ENCODE measurements at places on chromosomes 12 and 14.
A peak's percentile ranks its signal among the peaks of the same experiment; 100 is the strongest.

GRCh38 chr14:31206536-31207286 lies 882 bp downstream of the HECTD1 start:
- peak; percentile 50 for DNase-seq

- DNase-seq, result no peak
Observed at GRCh38 chr12:103829092-103829491, 11.9 kb downstream of the NT5DC3 start.

- DNase-seq, result no peak
Observed at GRCh38 chr14:35242599-35243311, 49.4 kb upstream of the PSMA6 start.

DNA sequence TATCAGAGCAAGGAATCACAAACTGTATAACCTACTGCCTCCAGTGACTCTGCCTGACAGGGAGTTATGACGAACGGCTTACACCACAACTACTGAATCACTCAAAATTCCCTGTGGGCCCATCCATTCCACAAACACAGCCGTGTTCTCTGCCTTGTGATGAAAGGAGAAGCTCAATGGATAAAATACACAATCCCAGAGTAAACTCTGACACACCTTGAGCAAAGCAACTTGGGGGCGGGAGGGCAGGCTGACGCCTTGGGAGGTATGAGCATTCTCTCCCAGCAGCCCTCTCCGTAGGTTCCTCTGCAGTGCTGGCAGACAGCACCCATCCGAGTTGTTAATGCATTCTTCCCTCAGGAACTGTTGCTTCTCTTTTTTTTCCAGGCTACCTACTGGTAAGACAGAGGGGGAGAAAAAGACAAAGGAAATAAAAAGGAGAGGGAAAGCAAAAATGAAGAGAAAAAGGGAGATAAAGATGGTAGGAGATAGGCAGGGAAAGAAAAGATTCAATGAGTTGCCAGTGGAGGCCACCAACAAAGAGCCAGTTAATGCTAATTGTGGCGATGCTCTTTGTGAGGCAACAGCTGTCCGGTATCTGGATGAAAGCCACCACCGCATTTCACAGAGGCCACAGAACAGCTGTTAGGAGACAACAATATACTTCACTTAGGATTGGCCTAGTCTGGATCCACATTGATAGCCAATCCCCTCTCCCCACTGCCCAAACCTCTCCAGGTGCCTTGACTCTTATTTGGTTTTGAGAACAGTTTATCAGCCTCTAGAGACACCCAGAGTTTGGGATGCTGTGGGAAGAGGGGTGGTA lies 4.7 kb upstream of the DIO2 start:
- DNase-seq, result peak; percentile 1

- DNase-seq, result no peak
Observed at GRCh38 chr12:89245090-89245489, 107.2 kb downstream of the DUSP6 start.

- peak; percentile 24 for DNase-seq
Observed at GRCh38 chr14:99561864-99562263, 42.1 kb downstream of the CCDC85C start.

DNA sequence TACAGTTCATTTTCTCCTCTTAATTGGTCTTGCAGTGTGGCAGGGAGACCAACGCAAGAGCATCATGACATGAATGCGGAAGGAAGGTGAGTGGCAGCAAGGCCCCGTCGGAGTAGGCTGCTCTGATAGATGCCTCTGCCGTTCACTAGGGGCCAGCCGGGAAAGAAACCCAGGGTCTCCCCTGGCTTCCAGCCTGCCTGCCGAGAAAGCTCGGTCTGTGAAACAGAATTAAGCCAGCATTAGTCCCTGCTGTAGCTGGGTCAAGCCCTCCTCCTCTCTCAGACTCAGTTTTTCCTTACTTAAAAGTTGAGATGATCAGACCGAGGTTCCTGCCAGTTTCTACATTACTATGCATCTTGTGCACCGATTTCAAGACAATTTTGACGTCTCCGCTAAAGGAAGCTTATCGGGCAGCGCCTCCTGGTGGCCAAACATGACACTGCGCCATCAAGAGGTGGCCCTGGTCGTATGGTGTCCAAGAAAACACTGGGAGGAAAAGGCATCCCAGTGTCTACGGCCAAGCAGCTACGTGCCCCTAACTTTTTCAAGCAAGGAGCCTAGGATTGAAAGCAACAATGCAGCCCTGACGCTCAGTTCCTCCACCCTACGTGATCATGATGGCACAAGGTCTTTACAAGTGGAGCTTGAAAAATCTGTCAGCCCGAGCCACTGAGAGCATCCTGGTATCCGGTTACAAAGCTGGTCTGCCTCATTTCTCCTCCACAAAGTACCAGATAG lies 131.6 kb downstream of the KSR2 start:
- peak; percentile 54 for DNase-seq

DNA sequence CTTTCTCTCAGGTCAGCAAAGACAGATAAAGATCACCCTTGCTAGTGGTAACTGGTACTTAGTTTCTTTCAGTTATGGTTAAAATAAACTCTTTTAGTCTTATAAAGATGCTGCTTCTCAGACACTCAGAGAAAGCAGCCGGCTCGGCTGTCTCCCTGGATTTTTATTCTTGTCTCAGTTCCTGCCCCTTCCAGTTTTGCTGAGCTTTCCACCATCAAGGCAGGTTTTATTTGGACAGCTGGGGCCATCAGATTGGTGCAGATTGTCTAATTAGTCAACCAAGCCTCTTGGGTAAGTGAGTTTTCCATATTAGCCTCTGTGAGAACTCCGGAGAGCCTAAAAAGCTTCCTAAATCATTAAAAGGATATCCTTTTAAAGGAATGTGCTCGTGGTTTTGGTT lies 130.8 kb upstream of the BMP4 start:
- DNase-seq, result no peak

DNA sequence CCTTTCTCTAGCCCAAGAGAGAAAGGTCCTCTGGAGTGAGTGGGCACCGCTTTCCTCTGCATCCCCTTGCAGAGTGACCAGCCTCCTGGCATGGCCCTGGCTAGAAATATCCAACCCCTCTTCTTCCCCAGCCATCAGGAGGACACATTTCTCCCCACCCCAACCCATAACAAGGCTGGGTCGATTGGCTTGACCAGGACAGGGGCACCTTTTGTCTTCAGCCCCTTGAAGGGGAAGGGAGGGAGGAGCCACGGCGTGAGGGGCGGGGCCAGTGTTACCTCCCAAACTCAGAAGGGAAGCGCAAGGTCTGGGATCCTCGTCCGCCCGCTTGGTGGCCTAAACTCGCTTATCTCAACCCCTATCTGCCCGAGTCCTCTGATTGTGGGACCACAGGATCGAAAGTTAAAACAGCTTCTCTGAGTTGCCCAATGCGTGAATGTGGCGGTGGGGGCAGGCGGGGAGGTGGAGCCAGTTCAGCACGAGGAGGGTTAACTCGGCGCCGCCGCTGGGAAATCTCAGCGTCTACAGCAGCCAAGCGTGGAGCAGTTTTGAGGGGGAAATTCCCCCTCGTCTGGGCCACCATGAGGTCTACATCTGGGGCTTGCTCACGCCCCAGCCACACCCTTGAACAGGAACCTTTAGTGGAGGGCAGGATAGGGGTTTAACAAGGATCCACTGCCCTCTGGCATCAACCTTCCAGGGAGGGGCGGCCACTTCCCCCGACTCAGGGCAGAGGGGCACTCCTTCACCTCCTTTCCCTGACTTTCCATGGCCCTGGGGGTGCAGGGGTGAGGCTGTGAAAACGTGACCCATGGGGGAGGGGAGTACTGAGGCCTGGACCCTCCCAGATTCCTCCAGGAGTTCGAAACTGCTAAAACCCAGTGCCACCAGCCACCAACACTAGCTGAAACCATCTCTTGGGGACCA lies 795 bp downstream of the STAT6 start:
- DNase-seq, result peak; percentile 46

DNA sequence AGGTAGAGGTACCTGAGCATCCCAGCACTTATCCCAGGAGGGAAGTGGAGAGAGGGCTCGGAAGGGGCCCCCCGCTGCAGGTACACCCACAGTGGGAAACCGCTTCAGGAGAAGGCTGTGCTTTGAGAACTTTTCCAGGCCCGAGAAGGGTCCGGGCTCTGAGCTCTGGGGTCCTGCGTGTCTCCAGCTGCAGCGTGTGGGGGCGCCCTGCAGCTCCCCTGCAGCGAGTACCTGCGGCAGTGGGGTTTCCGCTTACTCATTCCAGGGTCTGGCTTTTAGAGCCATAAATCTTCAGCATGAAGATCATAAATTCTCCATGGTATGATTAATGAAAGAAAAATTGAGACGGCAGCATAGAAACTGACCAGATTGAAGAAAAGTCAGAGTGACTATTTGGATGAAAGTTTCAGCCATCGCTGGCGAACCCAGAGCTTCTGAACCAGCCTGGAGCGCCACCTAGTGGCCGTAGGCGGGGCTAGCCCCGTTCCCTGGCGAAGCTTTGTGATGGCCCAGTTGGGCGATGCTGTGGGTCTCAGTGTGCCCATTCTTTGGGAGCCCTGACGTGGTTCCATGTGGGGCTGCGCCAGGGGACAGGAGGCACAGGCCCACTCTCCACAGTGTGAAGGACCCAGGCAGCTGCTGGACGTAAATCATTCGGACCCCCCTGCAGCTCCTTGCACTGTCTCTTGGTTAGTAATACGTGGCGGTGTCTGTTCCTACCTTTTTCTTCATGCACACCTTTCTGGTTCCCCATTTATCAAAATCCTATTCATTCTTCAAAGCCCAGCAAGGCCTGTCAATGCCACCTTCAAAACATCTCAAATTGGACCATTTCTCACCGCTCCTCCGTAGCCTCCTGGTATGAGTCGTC lies 198.2 kb downstream of the TSPAN9 start:
- DNase-seq, result peak; percentile 56

GRCh38 chr12:66929121-66929520 lies 250.2 kb upstream of the GRIP1 start:
- DNase-seq, result no peak

DNA sequence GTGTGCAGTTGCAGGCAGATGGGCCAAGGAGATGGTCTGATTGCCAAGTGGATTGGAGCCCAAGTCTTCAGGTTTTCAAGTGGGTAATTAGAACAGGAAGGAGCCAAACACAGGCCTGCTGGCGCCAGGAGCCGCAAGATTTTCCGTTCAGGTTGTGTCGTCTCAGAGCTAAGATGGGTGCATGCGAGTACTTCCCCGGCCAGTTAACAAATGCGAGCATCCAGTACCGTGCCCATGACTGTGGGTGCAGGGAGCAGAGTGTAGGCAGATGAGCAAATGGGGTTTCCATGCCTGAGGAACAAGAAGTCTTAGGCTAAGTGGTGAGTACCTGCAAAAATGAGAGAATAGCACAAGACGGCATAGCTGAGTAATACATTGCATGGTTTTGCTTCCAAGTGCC lies 90.5 kb downstream of the CHST11 start:
- DNase-seq, result no peak

DNA sequence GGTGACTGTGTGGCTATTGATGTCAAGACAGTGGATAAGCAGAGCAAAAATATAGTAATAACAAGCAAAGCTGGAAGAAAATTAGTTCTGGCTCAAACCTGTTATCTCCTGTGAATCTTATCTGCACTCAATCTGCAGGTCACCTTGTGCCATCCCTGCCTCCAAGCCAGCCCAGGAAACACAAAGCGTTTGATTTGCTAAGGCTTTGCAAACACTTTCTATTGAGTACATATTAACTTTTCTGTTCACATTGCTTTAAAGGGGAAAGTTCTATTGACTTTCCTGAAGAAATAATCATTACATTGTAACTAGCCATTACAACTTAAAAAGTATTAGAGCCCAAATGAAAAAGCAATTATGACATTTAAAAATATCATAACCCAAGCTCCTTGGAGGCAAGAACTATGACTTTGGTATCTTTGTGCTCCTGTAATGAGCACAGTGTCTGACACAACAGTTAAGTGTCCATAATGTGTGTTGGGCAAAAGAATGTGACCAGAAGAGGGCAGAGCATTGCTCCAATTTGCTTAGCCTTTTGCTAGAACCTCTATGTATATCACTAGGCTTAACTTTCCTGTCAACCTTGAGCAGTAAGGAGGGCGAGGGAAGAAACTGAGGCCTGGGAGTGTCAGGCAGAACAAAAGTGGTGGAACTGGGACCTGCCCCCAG lies 24.7 kb downstream of the SERPINA3 start:
- no peak for DNase-seq

GRCh38 chr14:33839193-33840076 lies 111.4 kb downstream of the EGLN3 start:
- no peak for DNase-seq

- no peak for DNase-seq
Observed at GRCh38 chr12:48179466-48179865, 4.0 kb upstream of the CCDC184 start.

DNA sequence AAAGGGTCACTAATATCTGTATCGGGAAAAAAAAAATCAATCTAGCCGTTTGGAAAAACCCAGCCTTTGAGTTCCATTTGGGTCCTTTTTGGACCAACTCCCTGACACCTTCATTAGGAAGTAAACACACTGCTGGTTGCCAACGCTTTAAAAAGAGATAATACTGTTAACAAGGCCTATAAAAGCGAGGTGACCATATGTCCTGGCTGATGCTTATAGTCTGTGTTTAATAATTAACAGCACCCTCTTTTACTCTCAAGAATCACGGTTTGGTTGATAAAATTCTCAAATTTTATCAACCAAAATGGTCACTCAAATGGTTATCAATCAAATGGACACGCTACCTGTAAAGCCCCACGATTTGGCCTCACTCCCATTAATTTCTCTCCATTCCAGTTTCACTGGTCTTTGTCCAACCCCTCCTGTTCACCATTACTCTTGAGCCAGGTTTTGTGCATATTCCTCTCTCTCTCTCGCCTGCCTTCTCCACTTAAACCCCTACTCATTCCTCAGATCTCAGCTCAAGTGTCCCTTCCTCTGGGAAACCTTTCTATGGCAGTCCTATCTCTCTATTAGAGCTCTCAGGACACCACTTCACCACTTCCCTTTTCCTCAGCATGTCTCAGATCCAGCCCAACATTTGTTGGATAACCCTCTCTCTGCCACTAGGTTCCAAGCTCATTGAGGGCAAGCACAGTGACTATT lies 9.5 kb downstream of the BTG1 start:
- DNase-seq, result no peak

DNA sequence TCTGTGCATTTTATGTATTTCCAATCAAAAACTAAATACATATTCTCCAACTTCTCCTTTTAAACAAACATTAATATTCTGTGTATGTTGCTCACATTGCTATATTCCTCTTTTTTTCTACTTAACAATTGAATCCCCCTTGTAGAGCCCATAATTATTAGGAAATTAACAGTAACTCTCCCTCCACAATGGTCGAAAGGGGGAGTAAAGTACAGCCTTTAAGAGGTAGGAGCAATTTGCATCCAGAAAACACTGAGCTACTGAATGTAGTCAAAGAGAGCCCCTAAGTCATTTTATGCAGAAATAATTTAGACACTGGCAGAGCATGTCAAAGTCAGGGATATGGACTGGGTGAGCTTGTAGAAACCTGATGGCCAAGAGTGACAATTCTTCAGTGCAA lies 57.2 kb upstream of the SCN8A start:
- peak; percentile 72 for DNase-seq

All from NCI-H146 (cell line).